Islet precursor cell (in vitro differentiated cells): ENCODE measurements at places on chromosomes 1 and 21.
A peak's percentile ranks its signal among the peaks of the same experiment; 100 is the strongest.

DNA sequence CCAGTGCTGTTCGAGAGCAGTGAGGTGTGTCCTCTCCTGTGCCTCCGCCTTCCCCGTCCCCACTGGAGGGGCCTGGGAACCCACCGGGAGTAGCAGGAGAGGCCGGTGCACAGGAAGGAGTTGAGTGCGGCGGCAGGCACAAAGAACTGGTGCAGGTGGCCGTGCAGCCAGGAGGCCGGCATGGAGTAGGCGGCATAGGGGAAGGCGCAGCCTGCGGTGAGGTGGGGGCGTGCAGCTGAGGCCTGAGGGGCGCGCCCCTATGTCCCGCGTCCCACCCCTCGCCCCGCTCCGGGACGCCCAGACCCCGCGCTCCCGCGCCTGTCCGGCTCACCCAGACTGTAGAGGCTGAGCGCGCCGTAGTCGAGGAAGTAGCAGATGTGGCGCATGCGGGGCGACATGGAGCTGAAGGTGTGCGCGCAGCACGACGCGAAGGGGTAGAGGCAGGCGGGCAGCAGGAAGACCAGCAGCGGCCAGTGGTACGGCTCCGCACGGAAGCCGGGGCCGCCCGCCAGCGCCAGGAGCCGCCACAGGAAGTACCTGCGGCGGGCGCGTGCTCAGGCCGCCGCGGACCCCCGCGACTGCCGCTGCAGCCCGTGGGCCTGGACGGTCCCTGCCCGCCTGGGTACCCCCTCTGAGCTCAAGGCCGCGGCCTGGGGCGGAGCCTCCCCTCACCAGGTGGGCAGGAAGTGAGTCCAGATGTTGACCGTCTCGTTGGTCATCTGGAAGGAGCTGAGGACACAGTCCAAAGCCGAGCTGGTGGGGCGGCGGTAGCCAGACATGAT lies 2.2 kb downstream of the PAQR6 start:
- DNase-seq = no peak

GRCh38 chr1:42765269-42765668 lies 1.6 kb downstream of the P3H1 start:
- DNase-seq = no peak

DNA sequence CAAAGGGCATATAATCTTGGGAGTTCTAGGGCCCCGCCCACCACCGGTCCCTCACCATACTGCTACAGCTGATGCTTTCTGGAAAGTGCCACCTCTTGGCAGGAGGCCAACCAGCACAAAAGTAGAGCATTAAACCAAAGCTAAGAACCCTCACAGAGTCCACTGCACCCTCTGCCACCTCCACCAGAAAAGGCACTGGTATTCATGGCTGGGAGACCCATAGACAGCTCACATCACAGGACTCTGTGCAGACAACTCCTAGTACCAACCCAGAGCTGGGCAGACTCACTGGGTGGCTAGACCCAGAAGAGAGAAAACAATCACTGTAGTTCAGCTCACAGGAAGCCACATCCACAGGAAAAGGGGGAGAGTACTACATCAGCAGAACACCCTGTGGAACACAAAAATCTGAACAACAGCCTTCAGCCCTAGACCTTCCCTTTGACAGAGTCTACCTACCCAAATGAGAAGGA lies 10.8 kb downstream of the THEM4 start:
- no peak for DNase-seq

GRCh38 chr1:204684571-204685235 lies 835 bp downstream of the LRRN2 start:
- DNase-seq = peak; percentile 72

GRCh38 chr1:21902026-21903012 lies 34.8 kb downstream of the HSPG2 start:
- peak; percentile 93 for DNase-seq
